HS-5 (cell line): ENCODE measurements at places on chromosomes 12 and 14.

DNA sequence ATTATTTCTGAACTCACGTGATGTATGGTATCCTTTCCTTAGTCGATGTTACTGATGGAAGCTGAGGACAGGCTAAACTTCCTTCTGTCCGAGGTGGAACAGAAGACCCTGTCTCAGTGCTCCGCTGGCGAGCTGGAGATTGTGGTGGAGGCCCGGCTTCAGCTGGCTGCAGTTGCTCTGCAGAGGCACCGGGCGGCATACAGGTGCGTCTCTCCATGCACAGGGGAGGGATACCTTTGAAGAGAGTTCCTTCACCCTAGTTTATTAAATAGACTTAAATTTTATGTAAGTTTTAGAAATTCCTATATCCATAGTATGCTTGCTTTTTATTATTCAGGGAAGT is 186.7 kb upstream of the NEDD1 start:
- no peak for DNase-seq

GRCh38 chr12:58701536-58701935 is 218.8 kb downstream of the LRIG3 start:
- DNase-seq, result no peak

DNA sequence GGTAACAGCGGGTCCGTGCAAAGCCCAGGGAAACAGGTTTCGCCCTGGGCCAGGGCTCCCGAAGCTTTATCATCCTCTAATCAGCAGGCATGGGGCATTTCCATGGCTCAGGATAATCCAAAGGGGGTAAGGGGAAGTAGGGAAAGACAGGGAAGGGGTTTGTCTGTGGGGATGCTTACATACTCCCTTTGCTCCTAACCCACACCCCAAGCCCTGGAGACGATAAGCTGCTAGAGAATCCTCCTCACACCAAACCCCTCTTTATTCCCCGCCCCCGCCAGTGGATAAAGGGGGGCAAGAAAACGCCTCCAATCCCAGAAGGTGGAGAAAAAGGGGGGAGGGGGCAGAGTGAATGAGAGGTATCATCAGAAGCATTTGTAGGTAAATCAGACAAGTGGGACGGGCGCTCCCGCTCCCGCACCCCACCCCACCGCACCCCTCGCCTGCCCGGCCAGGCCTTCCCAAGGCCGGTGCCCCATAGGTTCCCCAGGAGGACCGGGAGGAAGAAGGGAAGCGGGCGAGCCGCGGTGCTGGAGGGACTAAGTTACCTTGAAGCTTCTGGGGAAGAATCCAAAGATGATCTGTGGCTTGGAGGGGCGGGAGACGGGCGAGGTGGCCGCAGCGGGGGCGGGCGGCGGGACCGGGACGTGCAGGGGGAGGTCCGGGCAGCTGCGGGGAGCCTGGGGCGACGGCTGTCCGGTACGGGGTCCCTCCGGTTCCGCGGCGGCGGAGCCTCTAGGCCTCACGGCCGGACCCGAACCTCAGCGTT is 762 bp downstream of the PPP2R5E start:
- no peak for DNase-seq

DNA sequence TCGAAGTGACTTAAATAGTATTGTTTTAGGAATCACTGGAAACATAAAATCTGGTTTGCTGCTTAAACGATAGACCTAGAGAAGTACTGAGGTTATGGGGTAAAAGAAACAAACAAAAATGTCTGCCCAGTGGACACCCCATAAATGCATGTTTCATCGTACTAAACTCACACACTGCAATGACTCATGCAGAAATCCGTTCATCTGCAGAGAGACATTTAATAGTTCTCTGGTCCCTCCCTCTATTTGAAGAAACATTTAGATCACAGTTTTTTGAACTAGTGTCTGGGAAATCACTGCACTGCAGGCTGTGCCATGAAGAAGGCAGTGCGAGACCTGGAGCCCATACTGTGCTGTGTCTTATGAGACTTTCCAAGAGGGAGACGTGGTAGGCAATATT is 25.5 kb downstream of the SLC17A8 start:
- no peak for DNase-seq

- no peak for DNase-seq
Measured at GRCh38 chr12:113055594-113056380, 743 bp upstream of the DTX1 start.
